GM12878 (cell line): ENCODE measurements at places on chromosomes 7 and 10. TPM values are rescaled to one million over a fixed set of nuclear protein-coding genes. Genes with fewer than 3 reads are reported as not detected.

- H3K4me3 ChIP-seq: no peak overlapping the region
- no peaks in the 10 kb centered on the region for H3K27me3 ChIP-seq
- no peaks in the 10 kb centered on the region for H3K36me3 ChIP-seq
- no peak overlapping the region for H3K27ac ChIP-seq
Measured at GRCh38 chr7:112160771-112161150, 45.4 kb downstream of the DOCK4 start.

DNA sequence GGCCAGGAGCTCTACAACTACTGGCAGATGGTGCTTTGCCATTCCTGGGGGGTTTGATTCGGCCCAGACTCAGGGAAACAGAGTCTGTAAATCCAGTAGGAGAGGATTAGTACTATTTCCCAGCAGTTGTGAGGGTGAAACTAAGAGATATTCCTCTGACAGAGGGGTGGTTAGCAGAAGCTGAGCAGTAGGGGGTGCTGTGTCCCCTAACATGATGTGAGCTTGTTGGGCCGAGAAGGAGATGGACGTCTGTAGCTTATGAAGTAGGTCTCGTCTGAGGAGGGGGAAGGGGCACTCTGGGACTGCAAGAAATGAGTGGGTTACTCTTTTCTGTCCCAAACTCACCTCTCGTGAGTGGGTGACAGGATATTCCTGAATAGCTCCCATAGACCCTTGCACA, 179.2 kb upstream of the MBL2 start:
- H3K4me3 ChIP-seq: no peak overlapping the region
- no peaks in the 10 kb centered on the region for H3K27me3 ChIP-seq
- no peak for DNase-seq
- no peaks in the 10 kb centered on the region for H3K36me3 ChIP-seq
- H3K27ac ChIP-seq: no peak overlapping the region

GRCh38 chr7:149764481-149765398, 8.6 kb downstream of the ZNF467 start:
- H3K4me1 ChIP-seq: no peaks in the 10 kb centered on the region
- H3K27ac ChIP-seq: no peak overlapping the region
- no peak overlapping the region for H3K4me3 ChIP-seq
- no peaks in the 10 kb centered on the region for H3K27me3 ChIP-seq
- DNase-seq: no peak

DNA sequence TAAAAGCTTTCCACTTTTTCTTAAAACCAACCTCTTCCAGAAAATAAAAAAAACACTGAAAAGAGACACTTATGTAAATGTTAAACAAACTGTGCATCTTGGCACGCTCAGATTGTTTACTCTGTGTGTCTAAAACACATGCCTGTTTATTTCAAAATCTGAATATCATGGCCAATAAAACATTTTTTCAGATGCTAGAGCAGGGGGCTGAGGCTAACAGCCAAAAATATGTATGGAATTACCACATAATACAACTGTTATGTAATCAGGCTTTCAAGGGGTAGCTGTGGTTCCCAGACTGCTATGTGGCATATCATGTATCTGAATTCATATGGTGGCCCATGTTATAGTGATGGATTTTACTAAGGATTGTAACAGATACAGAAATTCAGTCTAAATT, 130.4 kb downstream of the HIBADH start:
- H3K27me3 ChIP-seq: no peaks in the 10 kb centered on the region
- no peak for DNase-seq
- H3K4me3 ChIP-seq: no peak overlapping the region
- H3K4me1 ChIP-seq: no peaks in the 10 kb centered on the region
- H3K27ac ChIP-seq: no peak overlapping the region

- no peaks in the 10 kb centered on the region for H3K36me3 ChIP-seq
- H3K4me3 ChIP-seq: no peak overlapping the region
- no peak for DNase-seq
- no peaks in the 10 kb centered on the region for H3K27me3 ChIP-seq
- H3K27ac ChIP-seq: no peak overlapping the region
- no peaks in the 10 kb centered on the region for H3K4me1 ChIP-seq
Measured at GRCh38 chr10:129704225-129704624, 237.2 kb downstream of the MGMT start.

GRCh38 chr10:124564881-124565280, 103.3 kb downstream of the LHPP start:
- no peak overlapping the region for H3K4me3 ChIP-seq
- H3K36me3 ChIP-seq: no peaks in the 10 kb centered on the region
- H3K27me3 ChIP-seq: no peaks in the 10 kb centered on the region; the same call in 1 of the 2 replicates
- no peak for DNase-seq
- H3K4me1 ChIP-seq: no peaks in the 10 kb centered on the region

- H3K4me3 ChIP-seq: no peak overlapping the region
- no peaks in the 10 kb centered on the region for H3K4me1 ChIP-seq
- H3K27ac ChIP-seq: no peak overlapping the region
- no peaks in the 10 kb centered on the region for H3K27me3 ChIP-seq
- DNase-seq: no peak
Measured at GRCh38 chr7:158097106-158097452, 490.5 kb downstream of the PTPRN2 start.

The FOXP2 gene
- total RNA-seq: 1.8 and 2.1 TPM in 2 replicates

- no peaks in the 10 kb centered on the region; the same call in none of the 2 replicates for H3K36me3 ChIP-seq
- H3K4me3 ChIP-seq: no peak overlapping the region
- H3K4me1 ChIP-seq: peaks cover 8% of the 10 kb centered on the region
- peak; percentile 78 for DNase-seq
- no peaks in the 10 kb centered on the region for H3K27me3 ChIP-seq
- peak overlapping the region; percentile 68 for H3K27ac ChIP-seq
Measured at GRCh38 chr7:2181077-2181854, 51.5 kb downstream of the MAD1L1 start.

- no peak overlapping the region for H3K27ac ChIP-seq
- no peaks in the 10 kb centered on the region for H3K4me1 ChIP-seq
- DNase-seq: peak; percentile 25
Measured at GRCh38 chr7:114865564-114865963, 56.3 kb upstream of the MDFIC start.

DNA sequence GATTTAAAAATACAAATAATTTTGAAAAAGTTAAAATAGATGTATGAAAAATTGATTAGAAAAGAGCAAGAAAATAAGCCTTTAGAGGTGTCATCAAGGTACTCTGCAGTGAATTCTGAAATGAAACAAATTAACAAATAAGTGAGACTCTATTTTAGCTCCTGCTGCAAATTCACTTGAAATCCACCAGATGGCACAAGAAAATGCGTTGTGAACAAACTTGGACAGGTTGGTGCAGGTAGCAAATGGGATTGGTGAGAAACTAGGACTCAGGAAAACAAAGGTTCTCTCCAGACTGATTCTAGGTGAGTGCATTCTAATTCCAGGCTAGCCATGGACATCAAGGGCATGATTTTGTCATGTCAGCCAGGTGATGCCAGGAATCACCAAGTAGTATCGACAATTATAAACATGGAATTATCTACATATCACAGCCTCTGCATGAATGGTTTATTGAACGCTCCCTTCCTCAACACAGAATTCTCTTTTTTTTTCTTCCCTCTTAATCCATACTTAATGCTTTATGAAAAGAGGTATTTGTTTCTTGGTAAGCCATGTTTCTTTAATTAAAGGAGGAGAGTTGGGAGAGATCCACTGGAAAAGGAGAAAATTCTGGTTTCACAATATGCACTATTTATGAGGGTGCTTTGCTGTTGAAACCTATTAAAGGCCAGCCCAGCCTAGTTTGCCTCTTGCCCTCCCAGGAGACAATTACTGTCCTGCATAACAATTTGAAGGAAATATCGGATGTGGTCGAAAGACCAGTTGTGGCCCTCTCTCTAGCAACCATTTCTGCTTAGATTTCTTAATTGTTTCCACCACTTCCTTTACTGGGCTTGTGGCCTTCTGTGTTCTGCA, 118.1 kb downstream of the ZNF365 start:
- no peaks in the 10 kb centered on the region for H3K36me3 ChIP-seq
- no peaks in the 10 kb centered on the region for H3K4me1 ChIP-seq
- no peak overlapping the region for H3K27ac ChIP-seq
- H3K4me3 ChIP-seq: no peak overlapping the region
- H3K27me3 ChIP-seq: no peaks in the 10 kb centered on the region
- DNase-seq: peak; percentile 25

DNA sequence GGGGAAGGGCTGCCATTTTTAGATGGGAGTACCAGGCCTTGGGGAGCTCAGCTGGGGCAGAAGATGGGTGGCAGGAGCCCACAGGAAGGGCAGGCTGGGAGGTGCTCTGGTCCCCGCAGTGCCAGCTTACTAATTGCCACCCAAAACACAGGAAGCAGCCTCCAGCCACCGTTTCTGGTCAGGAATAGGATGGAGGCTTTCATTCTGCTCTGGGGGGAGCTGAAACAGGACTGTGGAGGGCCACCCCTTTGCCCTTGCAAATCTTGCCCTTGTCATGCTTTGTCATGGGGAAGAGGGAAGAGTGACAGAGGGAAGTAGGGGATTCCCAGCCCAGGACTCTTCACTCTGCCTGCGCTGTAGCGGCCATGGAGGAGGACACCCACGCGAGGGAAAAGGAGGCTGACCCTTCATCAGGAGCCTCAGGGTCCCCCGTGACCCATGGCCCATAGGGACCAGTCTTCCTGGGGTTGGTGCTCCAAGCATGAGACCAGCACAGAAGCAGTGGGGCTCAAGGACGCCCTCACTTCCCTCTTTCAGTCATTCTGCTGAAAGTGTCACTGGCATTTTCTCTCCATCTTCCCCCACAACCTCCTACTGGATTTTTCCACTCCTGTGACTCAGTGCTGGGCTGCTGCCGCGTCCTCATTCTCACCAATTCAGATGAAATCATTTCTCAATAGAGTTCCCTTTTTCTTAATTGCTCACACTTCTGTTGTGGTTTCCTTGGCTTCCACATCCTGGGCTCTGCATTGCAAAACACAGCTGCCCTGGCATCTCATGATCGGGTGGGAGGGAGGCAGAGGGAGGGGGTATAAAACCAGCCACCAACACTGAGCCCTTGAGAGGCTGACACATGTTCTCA, 61.9 kb downstream of the MKI67 start:
- no peaks in the 10 kb centered on the region for H3K36me3 ChIP-seq
- H3K27ac ChIP-seq: peak overlapping the region; percentile 76
- H3K27me3 ChIP-seq: no peaks in the 10 kb centered on the region
- DNase-seq: peak; percentile 80

GRCh38 chr7:103420857-103421384, 25.1 kb downstream of the SLC26A5 start:
- DNase-seq: no peak
- H3K27ac ChIP-seq: no peak overlapping the region
- H3K36me3 ChIP-seq: no peaks in the 10 kb centered on the region

DNA sequence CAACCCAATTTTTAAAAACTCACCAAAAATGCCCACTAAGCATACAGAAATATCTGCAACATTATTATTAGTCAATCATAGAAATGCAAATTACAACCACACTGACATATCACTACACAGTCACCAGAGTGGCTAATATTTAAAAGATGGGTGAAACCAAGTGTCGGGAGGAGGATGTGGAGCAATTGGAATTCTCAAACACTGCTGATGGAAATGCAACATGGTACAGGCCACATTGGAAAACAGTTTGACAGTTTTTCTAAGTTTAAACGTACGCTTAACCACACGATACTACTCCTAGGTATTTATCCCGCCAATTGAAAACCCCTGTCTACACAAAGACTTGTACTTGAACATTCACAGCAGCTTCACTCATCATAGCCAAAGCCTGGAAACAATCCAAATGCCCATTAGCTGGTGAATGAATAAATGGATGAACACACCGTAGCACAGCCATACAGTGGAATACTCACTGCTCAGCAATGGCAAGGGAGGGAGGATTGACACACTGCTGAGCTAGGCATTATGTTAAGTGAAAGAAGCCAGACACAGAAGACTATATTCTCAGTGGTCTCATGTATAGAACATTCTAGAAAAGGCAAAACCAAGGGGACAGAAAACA, 16.3 kb downstream of the GCK start:
- H3K36me3 ChIP-seq: no peaks in the 10 kb centered on the region
- no peak overlapping the region for H3K27ac ChIP-seq
- H3K4me3 ChIP-seq: no peak overlapping the region

DNA sequence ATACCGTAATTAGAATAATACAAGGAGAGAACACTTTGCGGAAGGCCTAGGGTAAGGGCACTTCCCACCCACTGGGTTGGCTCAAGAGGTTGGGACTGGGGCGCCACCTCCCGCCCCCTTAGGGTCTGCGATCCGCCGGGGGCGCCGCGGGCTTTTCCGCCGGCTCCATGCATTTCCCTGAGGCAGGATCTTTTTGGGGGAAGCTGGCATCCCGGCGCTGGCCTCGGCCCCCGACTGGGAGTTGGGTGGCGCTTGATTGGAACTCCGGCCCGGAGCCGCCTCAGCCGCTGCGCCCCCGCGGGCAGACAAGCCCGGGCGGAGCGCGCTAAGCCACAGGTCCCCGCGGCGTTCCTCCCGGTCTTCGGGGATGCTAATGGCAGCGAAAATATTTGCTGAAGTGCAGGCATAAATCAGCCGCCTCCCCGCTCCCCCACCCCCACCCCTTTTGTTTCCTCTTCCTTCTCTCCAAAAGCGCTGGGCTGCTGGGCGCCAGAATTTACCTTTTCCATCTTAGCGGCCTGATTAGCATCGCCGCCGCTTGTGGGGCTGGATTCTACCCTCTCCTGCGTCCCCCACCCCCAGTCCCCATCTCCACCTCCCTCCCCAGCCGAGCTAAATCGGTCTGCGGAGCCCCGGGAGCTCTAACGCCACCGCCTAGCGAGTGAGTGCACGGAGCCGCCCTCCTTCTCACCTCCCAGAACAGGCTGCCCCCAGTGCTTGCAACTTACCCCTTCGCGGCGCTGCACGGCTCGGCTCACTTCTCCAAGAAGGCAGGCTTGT, 5.1 kb downstream of the UNC5B start:
- DNase-seq: no peak
- H3K4me1 ChIP-seq: no peaks in the 10 kb centered on the region
- peaks cover 8% of the 10 kb centered on the region for H3K27me3 ChIP-seq
- H3K4me3 ChIP-seq: no peak overlapping the region

DNA sequence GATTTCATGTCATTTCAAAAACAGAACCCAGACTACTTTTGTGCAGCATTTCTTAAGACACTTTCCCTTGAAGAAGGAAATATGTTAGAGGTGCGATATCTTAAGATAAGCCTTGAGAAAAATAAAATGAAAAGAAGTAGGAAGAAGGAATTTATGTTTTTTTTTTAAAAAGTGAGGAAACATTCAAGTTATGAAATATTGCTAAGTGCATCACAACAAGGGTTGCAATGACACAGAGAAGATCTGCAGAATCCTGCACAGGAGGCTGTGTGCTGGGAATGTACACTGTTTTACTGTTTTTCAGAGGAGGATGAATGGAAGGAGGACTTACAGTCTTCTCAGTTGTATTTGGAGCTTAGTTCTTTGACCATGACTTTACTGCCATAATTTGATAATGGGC, 79.8 kb upstream of the NME8 start:
- DNase-seq: no peak
- no peak overlapping the region for H3K4me3 ChIP-seq
- no peaks in the 10 kb centered on the region for H3K36me3 ChIP-seq
- peaks cover 14% of the 10 kb centered on the region for H3K4me1 ChIP-seq
- no peaks in the 10 kb centered on the region for H3K27me3 ChIP-seq
